NCI-H82 (cell line): ENCODE measurements at places on chromosomes 3 and 15.

- DNase-seq, result no peak
Observed at GRCh38 chr15:40984964-40985363, 31.7 kb downstream of the CHAC1 start.

- peak; percentile 84 for DNase-seq
Observed at GRCh38 chr3:149494022-149494758, 19.7 kb downstream of the TM4SF4 start.

DNA sequence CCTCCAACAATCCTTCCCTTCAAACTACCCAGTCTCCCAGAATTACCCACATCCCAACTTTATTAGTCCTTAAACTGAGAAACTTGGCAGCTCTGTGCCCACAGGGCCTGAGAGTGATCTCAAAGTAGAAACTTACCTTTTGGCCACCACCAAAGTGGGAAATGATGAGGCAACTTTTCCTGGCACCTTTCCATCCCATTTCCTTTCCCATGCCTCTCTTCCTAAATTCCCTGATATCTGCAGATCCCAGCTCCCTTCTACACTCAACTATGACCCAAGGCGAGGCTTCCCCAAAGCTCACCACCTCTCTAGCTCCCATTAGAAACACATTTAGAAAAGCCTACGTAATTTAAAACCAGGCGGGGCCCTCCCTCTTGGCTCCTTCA is 271.9 kb downstream of the FOXP1 start:
- DNase-seq, result no peak

- DNase-seq, result no peak
Observed at GRCh38 chr3:94206291-94206690, 143.4 kb downstream of the NSUN3 start.

DNA sequence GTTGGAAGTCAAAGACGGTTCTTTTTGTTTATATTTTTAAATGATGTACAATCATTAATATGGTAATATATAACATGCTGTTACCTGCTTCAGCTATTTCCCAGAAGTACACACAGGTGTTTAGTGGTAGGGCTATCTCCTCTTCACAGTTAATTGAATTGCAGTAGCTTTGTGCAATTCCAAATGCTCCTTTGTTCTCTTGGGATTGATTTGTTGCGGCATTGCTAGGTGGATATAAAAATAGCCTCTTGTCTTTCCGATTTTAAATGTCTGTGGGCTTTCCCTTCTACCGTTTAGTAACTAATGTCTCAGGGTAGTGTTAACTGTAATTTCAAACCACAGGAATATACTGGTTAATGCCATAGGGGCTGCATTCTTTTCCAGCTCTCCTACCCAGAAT is 307.6 kb upstream of the SLITRK3 start:
- DNase-seq, result peak; percentile 71

GRCh38 chr3:102826636-102827035 is 391.8 kb downstream of the ZPLD1 start:
- DNase-seq, result no peak

- DNase-seq, result no peak
Observed at GRCh38 chr15:85692873-85693272, 101.9 kb downstream of the KLHL25 start.

- DNase-seq, result no peak
Observed at GRCh38 chr3:123352134-123352554, 96.7 kb downstream of the ADCY5 start.

DNA sequence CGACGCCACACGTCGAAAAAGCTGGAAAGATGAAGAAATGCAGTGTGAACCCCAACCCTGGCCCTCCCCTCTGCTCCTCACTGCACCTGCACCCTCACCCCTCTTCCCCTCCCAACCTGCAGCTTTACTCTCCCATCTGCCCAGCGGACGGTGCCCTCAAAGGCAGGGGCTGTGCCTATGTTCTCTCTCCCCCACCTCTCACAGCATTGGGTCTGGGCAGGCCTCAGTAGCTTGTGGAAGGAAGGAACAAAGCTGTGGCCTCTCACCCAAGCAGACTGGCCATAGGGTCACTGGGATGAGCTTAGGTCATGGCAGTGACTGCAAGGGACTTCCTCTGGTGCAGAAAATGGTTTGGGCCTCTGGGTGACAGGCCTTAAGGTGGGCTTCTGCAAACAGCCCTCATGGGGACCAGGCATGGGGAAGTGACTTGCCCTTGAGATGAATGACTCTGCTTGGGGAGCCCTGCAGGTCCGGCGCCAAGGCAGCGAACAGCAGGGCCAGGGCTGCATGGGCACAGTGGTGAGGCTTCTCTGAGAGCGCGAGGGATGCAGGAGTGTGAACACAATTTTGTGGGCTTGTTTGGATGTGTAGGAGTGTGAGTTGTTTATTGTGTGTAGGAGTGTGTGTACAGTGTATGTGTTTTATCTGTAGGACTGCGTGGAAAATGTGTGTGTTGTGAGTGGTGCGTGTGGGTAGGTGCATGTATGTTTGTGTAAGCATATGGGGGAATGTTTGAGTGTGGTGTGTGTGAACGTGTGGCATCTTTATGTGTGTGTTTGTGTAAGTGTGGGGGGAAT is 29.2 kb downstream of the SRPRB start:
- no peak for DNase-seq

GRCh38 chr15:70348581-70349344 is 251.0 kb upstream of the TLE3 start:
- peak; percentile 26 for DNase-seq

DNA sequence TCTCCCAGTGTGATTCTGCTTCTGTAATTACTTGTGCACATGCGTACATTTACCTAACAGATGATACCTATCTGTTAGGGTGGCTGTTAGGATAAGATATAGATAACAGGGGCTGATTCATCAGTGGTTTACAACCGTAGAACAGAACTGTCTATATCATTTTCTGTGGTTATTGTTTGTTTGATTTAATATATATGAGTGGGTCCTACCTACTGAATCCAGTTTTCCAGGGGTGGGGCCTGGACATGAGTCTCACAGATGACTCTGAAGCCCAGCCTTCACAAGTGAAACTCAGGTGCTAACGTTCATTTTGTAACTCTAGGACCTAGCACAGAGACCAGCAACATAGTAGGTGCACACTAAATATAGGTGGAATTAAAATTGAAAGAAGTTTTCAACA is 10.4 kb upstream of the ACAP2 start:
- DNase-seq, result no peak

DNA sequence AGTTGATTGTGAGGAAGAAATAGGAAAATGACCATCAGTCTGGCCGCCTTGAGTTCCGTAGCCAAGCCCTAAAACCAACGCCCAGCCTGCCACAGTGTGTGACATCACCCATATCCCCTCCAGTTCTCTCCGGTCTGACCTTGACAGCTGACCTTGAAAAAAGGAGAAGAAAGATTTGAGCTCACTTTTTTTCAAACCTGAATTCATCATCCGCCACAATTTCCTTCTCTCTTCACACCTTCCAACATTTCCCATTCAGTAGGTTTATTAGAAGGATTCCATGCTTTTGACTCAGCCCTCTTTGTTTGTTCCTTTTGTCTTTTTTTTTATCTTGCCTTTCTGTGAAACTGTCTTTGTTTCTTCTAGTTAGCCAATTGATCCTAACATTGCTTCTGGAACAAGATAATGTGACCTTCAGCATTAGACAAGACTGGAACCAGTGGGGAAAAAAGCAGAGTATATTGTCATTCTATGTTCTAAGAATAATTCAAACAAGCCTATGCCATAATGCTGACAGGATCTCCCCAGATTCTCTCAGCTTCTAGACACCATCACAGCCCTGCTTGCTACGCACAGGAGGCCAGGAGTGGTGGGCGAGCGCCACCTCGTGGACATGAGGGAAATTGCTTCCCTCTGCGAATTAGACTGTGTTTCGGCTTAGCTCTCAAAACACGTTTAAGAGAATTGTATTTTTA is 283.1 kb downstream of the FGF12 start:
- peak; percentile 88 for DNase-seq

DNA sequence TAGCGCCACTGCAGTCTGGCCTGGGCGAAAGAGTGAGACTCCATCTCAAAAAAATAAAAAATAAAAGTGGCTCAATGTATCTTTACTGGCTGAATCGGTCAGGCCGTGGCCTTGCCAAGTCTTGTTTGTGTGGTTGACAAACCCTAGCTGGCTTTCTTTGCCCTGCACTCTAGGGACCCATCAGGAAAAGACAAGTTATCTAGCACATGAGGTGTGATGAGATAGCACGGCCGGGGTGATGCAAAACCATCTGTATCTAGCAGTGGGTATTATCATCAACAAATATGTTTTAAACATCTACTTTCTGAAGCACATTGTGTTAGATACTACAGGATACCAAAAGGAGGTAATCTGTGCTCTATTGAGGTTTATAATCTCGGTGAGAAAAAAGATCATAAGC is 3.9 kb upstream of the DPP8 start:
- DNase-seq, result no peak

DNA sequence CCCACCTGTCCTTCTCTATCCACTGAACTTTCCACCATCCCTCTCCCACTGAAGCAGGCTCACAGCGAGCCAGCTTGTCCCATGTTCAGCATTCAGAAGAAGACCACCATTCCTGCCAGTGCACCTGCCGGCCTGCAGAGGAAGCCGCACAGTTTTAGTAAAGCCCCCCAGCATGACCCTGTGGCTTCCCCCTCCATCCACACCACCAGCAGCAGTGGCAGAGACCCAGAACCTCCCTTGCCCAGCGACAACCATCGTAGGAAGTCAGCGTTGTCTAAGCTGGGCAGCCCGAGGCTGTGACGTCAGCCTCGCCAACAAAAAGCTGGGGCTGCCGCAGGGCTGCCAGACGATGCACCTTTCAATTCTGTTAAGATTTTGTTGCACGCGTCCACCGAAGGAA is 66.6 kb upstream of the TAMM41 start:
- no peak for DNase-seq

GRCh38 chr3:64039332-64039731 is 16.0 kb upstream of the PSMD6 start:
- DNase-seq, result no peak

DNA sequence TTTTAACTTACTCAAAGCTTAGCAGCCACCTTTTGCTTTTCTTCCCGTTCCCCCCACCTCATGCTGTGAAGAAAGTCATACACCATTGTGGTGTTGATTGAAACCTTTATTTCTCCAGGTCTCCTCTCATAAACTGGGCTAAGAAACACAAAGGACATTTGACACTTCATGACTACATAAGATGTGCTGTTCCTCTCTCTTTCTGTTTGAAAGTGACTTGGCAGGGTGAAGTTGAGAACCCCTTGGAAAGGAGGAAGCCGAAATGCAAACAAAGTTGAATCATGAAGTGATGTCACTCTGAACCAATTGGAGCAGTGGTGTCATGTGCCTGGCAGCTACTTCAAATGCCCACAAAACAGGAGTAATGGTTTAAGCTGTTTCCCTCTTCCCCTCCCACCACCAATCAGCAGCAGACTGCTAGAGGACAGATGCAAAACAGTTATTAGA is 174.7 kb downstream of the IGF1R start:
- no peak for DNase-seq

DNA sequence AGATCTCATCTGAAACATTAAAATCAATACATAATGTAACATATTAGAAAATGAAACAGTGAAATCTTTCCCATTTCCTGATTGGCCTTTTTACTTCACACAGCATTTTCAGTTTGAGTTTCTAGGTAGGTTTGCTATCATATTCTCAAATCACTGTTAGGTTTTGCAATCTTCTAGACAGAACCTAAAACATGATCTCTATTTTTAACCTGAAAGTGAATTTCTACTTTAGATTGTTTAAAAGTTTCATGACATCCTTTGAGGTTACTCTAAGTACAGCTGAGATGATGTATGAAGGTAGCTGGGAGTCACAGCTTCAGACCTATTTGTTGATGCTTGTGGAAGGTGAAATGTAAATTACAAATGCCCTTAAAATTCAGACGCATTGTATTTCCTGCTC is 118.4 kb upstream of the GPR149 start:
- no peak for DNase-seq

GRCh38 chr3:156293566-156293965 is 173.2 kb downstream of the KCNAB1 start:
- no peak for DNase-seq

GRCh38 chr3:56918111-56918568 is 116.4 kb upstream of the ARHGEF3 start:
- no peak for DNase-seq

DNA sequence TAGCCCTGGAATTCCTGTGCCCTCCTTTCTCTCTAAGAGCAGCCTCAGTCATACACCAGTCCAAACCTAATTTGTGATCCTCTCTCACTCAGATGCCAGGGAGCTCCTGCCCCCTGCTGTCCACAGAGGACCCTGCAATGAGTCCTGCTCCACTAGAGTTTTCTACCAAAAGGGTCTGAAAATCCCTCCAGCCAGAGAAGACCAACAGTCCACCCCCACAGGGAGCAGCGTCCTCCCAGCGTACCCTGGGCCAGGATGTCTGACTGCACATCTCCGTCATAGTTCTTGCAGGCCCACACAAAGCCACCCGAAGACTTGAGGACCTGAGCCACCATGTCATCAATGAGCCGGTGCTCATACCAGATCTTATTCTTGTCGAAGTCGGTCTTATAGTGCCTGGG is 15.4 kb downstream of the IDH2 start:
- peak; percentile 67 for DNase-seq

DNA sequence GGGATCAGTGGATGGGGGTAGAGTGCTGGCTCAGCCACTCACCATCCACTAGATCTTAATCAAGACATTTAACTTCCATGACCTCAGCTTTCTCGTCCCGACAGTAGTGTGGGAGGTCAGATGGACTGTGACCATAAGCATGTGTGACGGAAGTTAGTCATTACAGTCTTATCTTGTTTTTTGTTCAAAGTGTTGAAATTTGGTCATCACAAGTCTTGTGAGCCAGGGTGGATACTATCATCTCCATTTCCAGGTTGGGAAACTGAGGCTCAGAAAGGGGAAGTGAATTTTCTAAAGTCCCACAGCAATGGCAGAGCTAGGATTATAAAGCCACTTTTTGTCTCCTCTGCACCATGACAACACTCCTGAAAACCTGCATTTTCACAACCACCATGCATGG is 32.0 kb upstream of the ITGA11 start:
- DNase-seq, result no peak

- DNase-seq, result no peak
Observed at GRCh38 chr15:50363612-50364011, 8.6 kb upstream of the GABPB1 start.

- DNase-seq, result no peak
Observed at GRCh38 chr3:18126772-18127171, 298.4 kb downstream of the SATB1 start.

GRCh38 chr15:48447657-48448056 is 116.4 kb downstream of the DUT start:
- DNase-seq, result no peak

GRCh38 chr15:101476756-101477155 is 12.8 kb downstream of the PCSK6 start:
- DNase-seq, result no peak
